Activated T-helper 1 cell treated with Interleukin-2 at 50 U/mL for 16 hours (primary cell): ENCODE measurements at places on chromosomes 12 and 14.

- no peak for DNase-seq
These were observed 21.3 kb upstream of the RBM19 start for GRCh38 chr12:113987261-113988063.

DNA sequence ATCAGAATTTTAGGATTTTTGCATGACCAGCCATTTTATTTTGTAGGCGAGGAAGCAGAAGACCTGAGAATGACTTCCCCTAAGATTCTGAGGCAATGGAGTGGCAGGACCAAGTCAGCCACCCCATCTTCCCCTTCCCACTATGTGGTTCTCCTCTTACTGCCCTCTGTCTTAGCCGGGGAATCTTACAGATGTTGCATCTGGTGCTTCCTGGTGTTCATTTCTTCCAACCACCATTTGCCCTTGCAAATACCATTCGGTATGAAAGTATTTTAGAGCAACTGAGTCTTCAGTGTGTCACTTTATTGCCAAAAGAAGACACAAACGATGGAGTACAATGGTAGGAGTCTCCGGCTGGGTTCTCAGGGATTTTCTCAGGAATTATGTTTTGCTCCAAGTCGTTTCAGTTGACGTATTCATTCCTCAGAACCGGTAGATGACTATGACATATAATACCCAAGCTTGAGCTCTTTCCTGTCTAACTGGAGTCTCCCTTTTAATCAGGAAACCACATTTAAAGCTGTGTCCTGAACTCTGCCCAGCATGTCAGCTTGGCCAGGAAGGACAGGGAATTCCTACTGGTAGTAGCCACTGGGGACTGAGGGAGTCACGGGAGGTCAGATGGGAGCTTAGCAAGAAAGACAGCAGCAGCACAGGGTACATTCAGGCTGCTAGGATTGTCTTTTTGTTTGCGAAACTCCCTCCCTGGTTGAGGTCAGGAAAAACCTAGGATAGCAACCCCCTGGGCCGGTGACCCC is 87.0 kb downstream of the SAMD4A start:
- DNase-seq: no peak

- DNase-seq: no peak
These were observed 85.5 kb downstream of the USP15 start for GRCh38 chr12:62345667-62346066.

- no peak for DNase-seq
These were observed 2.0 kb downstream of the FERMT2 start for GRCh38 chr14:52948836-52949235.

DNA sequence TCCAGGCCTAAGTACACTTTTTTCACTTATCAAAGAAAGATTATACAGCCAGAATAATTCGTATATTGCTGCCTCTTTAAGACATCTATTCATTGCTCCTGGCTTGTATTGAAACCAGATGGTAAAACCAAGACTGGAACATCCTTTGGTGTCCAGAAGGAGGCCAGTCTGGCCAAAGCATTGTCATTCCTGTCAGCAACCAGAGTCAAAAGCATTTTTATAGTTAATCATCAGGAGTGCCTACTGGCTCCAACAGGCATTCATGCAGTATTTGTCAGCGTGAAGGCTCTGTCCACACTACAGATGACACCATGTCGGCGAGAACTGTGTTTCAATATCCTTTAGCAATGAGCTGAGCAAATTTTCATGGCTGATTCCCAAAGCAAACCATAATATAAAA is 118.0 kb upstream of the G2E3 start:
- no peak for DNase-seq

DNA sequence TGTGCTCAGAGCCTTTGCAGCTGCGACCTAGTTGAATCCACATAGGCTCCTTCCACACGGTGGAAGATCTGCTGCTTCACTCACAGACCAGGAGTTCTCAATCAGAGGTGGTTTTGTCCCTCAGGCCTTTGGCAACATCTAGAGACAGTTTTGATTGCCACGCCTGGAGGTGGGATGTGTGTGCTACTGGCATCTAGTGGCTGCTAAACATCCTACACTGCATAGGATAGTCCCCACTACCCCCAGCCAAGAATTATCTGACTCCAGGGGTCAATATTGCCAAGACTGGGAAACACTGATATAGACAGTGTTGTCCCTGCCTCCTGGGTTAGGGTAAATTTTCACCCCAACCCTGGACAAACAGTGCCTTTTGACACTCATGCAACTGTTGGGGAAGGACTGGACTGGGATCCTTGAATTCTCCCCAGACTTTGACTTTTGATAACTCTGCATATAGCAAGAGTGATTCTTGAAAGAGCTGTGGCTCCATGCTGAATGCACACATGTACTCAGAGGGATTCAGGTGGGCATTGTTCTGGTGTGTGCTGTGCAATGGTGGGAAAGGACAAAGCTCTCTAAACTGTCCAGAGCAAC is 39.8 kb downstream of the BAZ2A start:
- no peak for DNase-seq

- DNase-seq: no peak
These were observed 52.3 kb downstream of the PLEKHA5 start for GRCh38 chr12:19181666-19182426.

DNA sequence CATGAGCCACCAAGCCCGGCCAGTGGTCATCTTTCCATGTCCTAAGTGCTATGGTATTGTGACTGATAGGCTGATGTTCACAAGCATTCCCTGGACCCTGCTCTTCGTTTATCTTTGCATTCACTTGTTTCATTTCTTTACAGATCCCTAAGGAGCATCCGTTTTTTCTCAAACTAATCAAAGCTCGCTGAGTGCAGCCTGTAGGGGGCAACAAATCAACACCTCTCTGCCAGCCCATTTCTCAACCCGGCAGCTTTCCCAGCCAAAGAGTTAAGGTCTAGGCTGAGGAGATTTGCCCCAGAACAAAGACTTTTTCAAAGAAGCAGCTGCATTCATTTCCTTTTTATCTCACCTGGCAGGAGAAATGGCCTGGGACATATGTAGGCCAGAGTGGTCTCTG is 12.1 kb downstream of the SIRT4 start:
- no peak for DNase-seq

- no peak for DNase-seq
These were observed 342.5 kb downstream of the MDGA2 start for GRCh38 chr14:47332939-47333338.

- no peak for DNase-seq
These were observed 136.0 kb upstream of the IFNG-AS1 start for GRCh38 chr12:67853204-67853603.

- DNase-seq: no peak
These were observed 53.6 kb downstream of the AKAP6 start for GRCh38 chr14:32382704-32383103.

DNA sequence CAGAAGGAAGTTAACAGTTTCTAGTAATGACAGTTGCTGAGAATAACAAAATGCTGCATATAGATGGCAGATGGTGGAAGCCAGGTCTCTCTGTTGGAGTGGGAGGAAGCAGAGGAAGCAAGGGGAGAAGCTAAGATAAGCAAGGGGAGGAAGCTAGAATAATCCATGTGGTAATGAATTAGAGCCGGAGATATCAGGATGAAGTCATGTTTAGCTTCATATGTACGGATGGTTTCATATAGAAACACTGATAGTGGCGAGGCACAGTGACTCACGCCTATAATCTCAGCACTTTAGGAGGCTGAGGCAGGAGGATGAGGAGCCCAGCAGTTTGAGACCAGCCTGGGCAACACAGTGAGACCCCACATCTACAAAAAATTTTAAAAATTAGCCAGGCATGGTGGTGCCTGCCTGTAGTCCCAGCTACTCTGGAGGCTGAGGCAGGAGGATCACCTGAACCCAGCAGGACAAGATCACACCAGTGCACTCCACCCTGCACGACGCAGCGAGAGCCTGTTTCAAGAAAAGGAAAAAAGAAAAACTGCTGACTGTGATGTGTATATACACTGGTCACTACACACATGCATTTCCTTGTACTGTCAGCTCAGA is 49.2 kb downstream of the ANAPC7 start:
- no peak for DNase-seq

DNA sequence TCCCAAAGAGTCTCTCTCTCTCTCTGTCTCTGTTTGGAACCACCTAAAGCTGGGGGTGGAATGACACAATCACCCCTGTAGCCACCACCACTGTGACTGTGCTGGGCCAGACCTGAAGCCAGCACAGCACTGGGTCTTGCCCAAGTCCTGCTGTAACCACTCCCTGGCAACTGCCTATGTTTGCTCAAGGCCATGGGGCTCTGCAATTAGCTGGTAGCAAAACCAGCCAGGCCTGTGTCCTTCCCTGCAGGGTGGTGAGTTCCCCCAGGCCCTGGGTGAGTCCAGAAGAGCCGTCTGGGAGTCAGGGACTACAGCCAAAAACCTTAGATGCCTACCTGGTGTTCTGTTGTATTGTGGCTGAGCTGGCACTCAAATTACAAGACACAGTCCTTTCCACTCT is 50.8 kb downstream of the DGLUCY start:
- DNase-seq: no peak

DNA sequence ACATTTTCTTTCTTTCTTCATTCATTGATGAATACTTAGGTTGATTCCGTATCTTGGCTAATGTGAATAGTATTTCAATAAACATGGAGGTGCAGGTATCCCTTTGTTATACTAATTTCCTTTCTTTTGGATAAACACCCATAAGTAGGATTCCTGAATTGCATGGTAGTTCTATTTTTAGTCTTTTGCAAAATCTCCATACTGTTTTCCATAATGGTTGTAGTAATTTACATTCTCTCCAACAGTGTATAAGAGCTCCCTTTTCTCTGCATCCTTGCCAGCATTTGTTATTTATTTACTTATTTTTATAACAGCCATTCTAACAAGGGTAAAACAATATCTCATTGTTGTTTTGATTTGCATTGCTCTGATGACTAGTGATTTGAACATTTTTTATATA is 36.6 kb downstream of the PIK3C2G start:
- DNase-seq: no peak

DNA sequence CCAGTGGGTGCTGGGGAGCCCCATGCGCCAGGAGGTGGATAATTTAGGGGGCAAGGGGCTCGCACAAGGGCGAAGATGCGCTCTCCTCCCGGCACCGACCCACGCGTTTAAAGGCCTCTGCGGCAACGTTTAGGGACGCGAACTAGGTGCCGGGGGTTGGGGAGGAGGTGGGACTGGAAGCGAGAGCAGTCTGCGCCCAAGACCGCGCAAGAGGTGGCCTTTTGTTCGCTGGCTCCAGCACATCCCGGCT is 1.3 kb downstream of the SLC38A1 start:
- DNase-seq: no peak

- DNase-seq: no peak
These were observed 1002.5 kb downstream of the BCL11B start for GRCh38 chr14:98269533-98269932.

DNA sequence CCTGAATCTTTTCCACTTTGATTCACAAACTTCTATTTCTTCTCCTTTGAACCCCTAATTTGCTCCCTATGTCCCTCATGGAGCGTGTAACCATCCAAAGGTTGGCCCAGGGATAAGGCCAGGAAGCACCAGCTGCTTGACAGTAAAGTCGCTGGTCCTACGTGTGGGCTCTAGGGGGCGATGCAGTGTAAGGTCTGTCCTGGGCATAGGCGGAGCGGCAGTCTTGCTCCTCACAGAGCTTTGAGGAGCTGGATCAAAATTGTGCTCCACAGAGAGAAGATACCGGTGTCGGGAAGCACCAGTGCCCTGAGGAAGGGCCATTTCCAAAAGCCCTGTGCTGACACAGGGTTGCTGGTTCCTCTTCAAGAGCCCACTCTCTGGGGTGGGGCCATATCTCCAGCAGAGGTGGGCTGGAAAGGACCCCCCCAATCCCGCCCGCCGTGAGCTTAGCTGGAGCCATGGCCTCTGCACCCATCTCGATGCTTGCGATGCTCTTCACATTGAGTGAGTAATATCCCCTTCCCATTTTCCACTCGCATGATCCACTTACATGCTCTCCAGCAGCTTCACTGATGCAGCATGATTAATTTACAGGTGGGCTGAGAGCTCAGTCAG is 49.9 kb upstream of the OR4E1 start:
- DNase-seq: no peak

DNA sequence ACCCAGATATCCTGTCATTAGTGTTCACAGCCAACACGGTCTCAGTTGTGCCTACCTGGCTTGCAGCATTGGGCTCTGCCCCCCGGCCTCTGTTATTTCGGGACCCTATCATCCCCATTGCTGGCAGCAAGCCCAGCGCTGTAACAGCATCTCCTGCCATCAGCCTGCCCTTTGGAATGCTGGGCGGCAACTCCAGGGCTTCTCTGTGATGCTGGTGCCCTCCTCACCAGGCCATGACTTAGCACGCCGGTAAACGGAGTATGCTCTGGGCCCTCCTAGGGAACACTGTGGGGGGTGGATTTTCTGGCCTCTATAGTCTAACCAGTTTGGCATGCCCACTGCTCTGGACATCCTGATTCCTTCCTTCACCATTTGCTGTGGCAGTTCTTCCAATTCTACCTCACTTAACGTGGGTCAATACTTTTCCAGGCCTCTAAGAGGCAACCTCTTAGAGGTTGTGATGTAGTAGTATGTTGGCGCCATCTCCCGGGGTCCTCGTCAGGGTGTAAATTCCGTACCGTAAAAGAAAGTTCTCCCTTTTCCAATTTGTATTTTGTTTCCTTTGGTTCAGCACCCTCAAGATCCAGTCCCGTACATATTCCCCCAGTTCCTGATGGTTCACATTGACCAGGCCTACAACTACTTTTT is 80.0 kb downstream of the SINHCAF start:
- no peak for DNase-seq

DNA sequence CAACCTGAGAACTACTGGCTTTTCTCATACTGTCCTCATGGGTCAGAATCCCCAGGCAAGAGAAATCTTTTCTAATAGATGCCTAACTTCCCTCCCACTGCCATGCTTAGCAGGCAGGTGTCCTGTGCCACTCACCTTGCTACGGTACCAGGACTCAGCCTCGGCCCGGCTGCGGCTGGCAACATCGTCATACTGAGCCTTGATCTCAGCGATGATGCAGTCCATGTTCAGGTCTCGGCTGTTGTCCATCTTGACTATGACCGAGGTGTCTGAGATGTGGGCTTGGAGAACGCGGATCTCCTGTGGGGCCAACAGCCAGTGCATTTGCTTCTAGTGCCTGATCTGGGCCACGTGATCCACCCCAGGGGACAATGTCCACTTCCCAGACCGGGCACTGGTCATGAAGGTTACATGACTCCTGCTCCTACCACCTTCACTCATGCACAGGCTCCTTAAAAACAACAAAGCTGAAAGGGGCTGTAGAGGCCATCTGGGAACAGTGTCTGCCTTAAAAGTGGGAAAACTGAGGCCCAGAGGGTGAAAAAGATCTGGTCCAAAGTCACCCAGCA is 4.1 kb downstream of the KRT85 start:
- DNase-seq: no peak

GRCh38 chr14:105738638-105739037 is 212.3 kb downstream of the TMEM121 start:
- no peak for DNase-seq
